Natural killer cell (primary cell): ENCODE measurements at places on chromosomes 3 and 15. TPM values are rescaled to one million over a fixed set of nuclear protein-coding genes. Genes with fewer than 3 reads are reported as not detected.

GOLGA8G gene
- 0.09 TPM for total RNA-seq

PLOD2 gene
- total RNA-seq = not detected

- no peak overlapping the region for H3K27ac ChIP-seq
- H3K4me1 ChIP-seq = peaks cover 21% of the 10 kb centered on the region
- H3K27me3 ChIP-seq = peaks cover 6% of the 10 kb centered on the region
- no peak overlapping the region for H3K4me3 ChIP-seq
- H3K36me3 ChIP-seq = no peaks in the 10 kb centered on the region
- no peak for DNase-seq
These were observed 29.2 kb downstream of the BMF start for GRCh38 chr15:40079456-40079855.

- H3K4me1 ChIP-seq = no peaks in the 10 kb centered on the region
- H3K4me3 ChIP-seq = no peak overlapping the region
- H3K27me3 ChIP-seq = no peaks in the 10 kb centered on the region
- H3K36me3 ChIP-seq = peaks cover 28% of the 10 kb centered on the region
- no peak for DNase-seq
- no peak overlapping the region for H3K27ac ChIP-seq
These were observed 26.8 kb downstream of the CMC1 start for GRCh38 chr3:28267984-28268849.

DNA sequence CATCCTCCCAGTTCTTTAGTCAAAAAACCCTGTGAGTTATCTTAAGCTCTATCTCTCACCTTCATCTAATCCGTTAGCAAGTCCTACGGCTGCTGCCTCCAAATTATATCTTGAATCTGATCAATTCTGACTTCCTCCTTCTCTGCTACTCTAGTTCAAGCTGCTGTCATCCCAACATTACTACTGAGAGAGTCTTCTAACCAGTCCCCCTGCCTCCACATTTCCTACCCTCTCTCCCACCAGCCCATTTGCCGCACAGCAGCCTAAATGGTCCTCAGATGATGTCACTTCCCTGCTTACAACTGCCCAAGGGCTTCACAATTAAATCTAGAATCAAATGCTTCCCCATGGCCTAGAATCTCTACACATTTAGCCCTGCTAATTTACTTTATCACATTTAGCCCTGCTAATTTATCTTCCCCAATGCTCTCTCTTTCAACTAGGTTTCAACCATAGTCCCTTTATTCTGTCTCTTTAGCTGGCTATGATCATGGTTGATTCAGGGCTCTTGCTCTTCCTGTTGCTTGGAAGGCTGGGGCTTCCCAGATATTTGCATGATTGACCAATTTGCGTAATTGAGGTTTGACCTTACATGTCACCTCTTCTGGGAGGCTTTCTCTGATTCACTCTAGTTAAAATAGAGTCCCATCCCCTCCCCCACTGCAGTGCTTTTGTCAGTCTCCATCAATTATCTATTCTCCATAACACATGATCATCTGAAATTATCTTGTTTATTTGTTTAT, 11.0 kb upstream of the ARL14 start:
- H3K4me1 ChIP-seq = no peaks in the 10 kb centered on the region
- no peaks in the 10 kb centered on the region for H3K36me3 ChIP-seq
- H3K27ac ChIP-seq = peak overlapping the region; percentile 61
- no peak for DNase-seq
- no peak overlapping the region for H3K4me3 ChIP-seq

DNA sequence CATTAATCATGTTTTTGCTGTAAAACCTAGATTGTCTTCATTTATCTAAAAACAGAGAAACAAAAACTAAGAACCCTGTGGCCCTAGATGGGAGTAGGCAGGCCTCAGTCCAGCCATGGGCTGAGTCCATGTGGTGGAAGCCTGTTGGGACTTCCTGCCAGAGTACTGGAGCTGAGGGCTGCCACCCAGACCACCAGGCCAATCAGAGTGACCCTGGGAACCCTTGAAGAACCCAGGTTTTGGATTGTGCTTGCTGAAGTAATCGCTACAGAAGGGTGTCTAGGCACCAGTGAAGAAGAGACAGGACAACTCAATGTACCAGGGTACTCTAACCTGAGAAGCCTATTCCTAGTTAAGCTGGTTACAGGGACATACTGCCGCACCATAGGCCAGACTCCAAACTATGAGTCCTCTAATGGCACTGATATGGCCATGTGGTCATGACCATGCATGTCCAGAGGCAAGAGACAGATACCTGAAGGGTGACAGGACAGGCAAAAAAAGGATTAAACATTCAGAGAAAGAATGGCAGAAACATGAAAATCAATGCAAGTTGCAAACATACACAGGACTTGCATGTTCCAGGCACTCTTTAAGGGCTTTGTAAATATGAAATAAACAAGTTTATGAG, 12.9 kb downstream of the CSRNP1 start:
- no peak for DNase-seq
- peaks cover 14% of the 10 kb centered on the region for H3K4me1 ChIP-seq
- H3K36me3 ChIP-seq = peaks cover 40% of the 10 kb centered on the region
